ENCODE measurements at places on chromosomes 12 and 14.
A peak's percentile ranks its signal among the peaks of the same experiment; 100 is the strongest.

DNA sequence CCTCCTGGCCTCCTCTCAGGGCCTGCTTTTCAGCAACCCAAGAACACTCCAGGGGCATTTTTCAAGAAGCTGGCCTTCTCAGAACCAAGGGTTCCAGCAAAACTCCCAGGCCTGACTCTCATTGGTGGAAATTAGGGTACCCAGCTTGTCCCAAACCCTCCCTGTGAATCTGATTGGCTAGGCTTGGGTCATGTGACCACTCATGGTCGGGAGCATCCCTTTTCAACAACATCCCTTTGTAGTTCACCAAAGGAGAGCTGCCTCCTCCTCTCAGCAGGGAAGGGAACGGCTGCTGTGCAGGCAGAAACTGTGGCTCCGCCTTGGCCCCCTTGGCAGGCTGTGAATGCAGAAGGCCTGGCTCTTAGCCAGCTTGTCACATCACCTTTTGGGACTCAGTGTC, 94.5 kb downstream of the AACS start:
- no peak for DNase-seq

DNA sequence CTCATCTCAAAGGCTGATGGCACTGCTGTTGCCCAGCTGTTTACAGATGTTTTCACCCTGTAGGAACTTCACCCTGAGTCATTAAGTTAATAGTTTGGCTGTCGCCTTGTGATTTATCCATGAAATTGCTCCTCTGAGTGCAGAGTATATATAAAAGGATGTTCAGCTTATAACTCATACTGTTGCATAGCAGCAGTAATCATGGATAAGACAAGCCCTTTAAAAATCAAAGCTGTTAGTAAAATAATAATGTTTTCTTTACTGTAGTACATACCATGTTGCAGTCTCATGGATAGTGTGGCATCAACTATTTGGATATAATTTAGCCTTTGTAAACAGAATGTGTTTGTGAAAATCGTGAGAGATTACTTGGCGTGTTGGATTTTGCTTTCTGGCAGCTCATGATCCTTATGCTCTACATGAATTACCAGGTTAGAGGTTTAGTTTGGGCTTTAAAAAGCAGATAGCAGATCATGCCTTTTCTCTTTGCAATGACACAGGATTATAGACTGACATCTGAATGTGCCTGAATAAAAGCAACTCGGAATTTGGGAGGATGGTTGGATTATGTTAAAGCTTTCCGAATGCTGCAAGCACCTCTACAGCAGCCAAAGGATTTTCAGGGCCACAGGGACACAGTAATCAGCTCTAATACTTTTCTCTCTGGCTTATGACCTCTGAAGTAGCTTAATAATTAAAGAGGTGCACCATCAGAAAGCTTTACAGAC, 279.7 kb upstream of the ATP2B1 start:
- no peak for DNase-seq

GRCh38 chr14:22227084-22227483, 361.9 kb downstream of the DAD1 start:
- DNase-seq: no peak

DNA sequence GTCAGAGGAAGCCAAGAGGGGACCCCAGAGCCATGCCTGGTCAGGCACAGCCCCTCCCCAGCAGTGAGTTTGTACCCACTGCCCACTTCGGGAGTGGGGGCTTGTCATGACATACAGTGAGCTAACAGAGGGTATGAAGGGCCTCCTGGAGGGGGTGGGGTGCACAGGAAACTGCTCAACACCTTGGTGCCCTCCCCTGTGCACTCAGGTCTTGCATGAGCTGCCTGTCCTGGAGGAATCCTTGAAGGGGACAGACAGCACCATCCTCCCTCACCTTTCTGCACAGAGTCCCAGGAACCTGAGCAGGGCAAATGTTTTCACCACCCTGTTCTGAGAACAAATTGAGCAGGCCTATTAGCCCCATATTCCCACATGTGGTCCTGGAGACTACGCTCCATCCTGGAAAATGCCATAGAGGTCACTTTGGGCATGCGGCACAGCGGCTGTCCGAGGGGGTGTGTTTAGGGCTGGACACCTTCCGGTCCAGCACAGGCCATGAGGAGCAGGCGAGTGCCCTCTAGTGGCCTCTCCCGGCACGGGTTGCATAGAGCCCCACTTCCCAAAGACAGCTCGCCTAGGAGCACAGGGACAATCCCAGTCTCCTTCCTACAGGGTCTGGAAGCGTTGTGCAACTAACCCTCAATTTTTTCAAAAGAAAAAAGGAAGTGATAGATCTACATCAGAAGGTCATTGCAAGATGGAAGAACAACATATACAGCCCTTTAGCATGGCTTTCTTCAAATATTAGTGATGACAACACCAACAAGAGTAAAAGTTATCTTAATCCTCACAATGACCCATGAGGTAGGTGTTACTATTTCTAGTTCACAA, 31.9 kb upstream of the ZFP36L1 start:
- DNase-seq: peak; percentile 19

GRCh38 chr12:75482646-75483045, 2.1 kb downstream of the GLIPR1 start:
- DNase-seq: no peak

GRCh38 chr12:76747245-76747644, 16.7 kb upstream of the ZDHHC17 start:
- no peak for DNase-seq

DNA sequence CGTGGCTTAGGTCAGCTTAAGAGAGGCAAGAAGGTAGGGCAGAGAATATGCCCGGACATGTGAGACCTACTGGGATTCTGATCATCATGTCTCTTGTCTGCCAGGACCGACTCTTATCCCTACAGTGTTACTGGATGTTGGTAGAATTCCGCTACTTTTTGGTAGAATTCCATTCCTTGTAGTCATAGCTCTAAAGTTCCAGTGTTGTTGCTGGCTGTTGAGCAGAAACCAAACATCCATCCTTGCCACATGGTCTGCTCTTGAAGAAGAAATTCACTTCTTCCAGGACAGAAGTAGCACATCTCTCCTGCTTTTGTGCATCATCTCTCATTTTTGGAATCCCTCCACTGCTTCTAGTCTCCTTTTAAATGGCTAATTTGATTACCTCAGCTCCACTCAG, 453.7 kb downstream of the RPL10L start:
- no peak for DNase-seq

- no peak for DNase-seq
Measured at GRCh38 chr12:14795028-14795448, 8.2 kb downstream of the WBP11 start.

- DNase-seq: no peak
Measured at GRCh38 chr12:109885616-109886015, 5.3 kb upstream of the GLTP start.

DNA sequence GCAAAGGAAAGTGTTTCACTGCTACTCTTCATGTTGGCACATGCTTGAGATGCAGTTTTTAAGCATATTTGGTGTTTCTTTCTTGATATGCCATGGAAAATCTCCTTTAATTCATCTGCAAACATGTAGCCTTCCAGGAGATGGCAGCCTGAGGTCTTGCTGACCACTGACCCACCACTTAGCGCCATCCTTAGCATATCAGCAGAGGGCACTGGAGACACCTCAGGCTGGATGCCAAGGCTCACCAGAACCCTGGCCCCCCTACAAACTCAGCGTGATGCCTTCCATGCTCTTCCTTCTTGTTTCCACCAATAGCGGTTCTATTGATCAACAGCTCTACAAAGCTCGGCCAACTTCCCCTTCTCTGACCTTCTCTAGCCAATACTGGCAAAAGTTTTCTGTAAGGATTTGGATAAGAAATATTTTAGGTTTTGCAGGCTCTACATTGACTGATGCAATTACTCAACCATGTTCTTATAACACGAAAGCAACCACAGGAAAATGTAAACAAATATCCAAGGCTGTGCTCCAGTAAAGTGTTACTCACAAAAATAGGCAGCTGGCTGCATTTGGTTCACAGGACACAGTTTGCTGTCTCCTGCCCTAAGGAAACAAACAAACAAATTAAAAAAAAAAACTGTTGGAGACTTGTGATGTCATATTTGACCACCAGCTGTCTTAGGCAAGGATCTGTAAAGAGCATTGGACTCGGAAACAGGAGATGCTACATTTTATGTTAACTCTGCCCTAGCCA, 209.7 kb downstream of the SLC15A4 start:
- no peak for DNase-seq

- DNase-seq: no peak
Measured at GRCh38 chr12:129614221-129614885, 289.5 kb downstream of the TMEM132D start.

DNA sequence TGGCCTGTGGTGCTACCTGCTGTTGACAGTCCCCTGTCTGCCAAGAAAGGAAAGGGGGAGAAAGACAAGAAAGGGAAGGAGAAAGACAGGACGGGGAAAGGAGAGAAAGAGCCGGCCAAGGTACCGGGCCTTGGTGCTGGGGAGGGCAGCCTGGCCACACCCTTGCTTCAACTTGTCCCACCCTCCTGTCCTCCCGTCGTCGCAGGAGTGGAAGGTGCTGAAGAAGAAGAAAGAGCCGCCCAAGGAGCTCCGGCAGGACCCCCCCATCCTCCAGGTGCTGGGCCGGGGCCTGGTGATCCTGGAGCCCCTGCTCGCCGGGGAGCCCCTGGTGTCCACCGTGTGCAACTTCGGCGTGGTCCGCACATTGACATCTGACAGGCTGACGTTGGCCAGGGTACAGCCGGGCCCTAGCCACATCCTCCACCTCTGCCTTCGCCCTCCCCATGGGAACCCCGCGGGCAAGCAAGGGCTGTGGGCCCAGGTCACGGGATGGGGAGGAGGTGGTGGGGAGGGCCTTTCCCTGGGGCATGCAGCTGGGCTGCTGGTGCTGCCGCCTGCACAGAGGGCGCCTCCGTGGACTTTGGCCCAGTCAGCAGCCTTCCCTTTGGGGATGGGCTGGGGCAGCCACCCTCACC, 2.9 kb upstream of the B3GNT4 start:
- no peak for DNase-seq

DNA sequence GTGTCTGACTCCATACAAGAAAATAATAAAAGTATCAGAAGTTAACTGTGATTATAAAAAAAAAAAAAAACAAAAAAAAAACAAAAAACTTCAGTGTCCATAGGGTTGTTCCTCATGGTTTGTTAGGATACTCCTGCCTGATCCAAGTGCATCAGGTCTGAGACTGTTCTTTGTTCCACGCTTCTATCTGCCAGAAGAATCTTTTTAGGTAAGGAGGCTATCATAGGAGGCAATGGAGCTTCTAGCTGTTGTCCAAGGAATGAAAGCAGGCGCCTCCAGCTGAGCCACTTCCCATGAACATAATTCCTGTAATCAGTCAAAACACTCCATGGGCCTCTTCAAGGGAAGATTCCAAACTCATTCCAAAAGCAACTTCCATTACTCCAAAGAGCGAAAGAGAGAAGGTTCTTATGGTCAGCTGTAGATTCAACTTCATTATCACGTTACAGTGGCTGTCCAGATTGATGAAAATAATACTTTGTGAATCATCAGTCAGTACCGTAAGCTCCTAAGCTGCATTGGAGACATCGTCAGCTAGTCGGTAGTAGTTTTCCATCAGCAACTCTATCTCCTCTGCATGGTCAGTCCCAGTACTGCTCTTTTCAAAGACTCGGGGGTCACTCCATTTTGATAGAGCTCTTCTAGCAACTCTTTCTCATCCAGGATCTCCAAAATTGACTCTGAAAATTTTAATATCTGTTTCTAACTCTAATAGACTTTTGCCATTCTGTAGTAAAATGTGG, 9.7 kb downstream of the TBC1D15 start:
- no peak for DNase-seq

DNA sequence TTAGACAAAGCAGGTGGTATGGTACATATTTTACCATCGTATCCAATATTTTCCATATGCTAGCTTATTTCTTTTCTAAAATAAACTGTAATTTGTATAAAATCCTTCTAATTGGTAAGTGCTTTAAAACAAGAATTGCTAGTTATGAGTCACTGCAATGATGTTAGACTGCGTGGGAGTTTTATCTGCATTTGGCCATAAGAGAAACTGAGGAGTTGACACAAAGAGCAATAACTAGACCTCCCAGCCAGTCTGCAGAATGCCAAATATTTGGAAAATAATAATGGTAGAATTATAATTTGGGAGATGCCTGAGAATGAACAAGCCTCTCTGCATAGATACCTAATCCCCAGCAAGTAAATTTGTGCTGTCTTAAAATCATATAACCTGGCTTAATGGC, 61.7 kb upstream of the PTPRR start:
- no peak for DNase-seq

GRCh38 chr12:10904686-10905085, 4.7 kb downstream of the TAS2R13 start:
- no peak for DNase-seq

GRCh38 chr14:89501381-89501780, 84.3 kb upstream of the FOXN3 start:
- DNase-seq: no peak

DNA sequence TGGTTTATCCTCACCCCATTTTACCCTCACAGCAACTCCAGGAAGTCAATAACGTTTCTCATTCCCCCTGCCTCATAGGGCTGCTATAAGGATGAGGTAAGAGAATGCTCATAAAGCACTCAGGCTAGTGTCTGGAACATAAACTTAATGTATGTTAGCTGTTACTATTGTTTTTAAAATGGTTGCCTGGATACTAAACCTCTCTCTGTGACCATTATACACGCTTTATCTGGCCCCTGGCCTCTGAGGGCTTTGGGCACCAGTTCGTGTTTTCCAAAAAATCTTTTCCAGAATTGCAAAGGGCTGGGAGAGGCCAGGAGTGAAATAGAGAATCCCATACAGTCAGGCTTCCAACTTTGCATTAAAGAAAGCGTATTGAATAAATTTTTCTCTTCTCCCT, 113.9 kb downstream of the KTN1 start:
- no peak for DNase-seq

DNA sequence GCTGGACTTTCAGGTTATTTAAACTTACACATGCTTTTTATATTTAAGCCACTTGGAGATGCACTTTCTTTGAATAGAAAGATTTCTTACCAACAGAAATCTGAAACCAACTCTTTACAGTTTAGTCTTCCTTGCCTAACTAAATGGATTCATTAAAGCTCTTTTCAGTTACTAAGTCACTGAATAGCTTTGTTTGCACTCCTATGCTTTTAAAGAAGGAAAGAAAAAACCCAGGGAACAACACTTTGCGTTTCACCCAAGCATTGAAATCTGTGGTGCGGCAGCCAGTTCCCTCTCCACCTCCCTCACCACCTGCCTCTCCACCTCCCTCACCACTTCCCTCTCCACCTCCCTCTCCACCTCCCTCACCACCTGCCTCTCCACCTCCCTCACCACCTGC, 70.3 kb downstream of the RIMBP2 start:
- DNase-seq: no peak

All from Kasumi-1 (cell line).